ENCODE measurements at places on chromosomes 4 and X. TPM values are rescaled to one million over a fixed set of nuclear protein-coding genes. Genes with fewer than 3 reads are reported as not detected.

The ASMT gene
- not detected for total RNA-seq

The ANK2 gene
- total RNA-seq = 72.4 TPM

DNA sequence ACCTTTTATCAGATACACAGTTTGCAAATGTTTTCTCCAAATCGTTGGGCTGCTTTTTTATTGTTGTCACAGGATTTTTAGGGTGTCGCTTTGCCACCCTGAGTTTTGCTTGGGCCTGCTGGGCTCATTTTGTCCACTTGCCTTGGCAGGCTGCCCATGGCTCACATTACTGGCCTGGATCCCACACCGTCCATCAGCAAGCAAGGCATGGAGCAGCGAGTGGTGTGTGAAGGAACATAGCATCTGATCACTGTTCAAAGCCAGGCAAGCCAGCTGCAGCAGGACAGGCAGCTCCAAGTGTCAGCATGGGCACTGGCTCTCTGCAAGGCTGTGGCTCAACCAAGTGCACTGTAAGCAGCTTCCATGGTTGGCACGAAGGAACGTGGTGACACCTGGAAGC is 261.4 kb upstream of the TECRL start:
- no peak for DNase-seq

- DNase-seq = no peak
These were observed 102.3 kb downstream of the ADRA2C start for GRCh38 chr4:3868211-3869173.

- peak; percentile 27 for DNase-seq
These were observed 166.8 kb downstream of the BCOR start for GRCh38 chrX:39930786-39931528.

DNA sequence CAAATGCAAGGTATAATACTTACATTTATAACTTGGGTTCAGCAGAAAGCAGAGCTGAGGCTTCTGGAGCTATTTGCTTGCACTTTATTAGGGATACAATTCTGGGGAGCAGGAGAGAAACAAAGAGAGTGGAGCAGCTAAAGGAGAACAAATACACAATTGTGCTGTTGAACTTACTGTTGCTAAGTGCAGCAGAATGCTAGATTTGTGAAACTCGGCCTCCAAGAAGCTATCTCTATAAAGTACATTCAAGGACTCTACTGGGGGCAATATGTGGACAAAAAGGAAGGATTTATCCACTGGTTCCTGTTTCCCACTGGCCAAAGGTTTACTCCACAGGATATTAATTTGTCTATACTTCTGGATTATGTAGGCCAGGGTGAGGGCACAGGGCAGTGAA is 86.8 kb downstream of the PPP1R2C start:
- no peak for DNase-seq
